ENCODE measurements at places on chromosomes 2 and 18.

DNA sequence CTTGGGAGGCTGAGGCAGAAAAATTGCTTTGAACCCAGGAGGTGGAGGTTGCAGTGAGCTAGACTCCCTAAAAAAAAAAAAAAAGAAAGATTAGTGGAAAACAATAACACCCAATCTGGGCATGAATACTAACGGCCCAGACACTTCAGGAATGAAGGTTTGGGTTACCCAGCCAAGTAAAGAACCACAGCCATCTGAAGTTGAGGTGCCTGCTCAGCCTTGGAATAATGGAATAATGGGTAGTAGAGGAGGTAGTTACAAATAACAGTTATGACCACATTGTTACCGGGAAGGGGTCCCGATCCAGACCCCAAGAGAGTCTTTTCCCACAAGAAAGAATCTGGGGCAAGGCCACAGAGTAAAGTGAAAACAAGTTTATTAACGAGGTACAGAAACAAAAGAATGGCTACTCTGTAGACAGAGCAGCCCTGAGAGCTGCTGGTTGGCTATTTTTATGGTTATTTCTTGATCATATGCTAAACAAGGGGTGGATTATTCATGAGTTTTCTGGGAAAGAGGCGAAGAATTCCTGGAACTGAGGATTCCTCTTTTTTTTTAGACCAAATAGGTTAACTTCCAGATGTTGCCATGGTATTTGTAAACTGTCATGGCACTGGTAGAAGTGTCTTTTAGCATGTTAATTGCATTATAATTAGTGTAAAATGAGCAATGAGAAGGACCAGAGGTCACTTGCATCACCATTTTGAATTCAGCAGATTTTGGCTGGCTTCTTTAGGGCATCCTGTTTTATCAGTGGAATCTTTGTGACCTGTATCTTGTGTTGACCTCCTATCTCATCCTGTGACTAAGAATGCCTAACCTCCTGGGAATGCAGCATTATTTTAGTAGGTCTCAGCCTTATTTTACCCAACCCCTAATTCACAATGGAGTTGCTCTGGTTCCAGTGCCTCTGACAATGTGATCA is 96.2 kb upstream of the HAAO start:
- no peak for DNase-seq

DNA sequence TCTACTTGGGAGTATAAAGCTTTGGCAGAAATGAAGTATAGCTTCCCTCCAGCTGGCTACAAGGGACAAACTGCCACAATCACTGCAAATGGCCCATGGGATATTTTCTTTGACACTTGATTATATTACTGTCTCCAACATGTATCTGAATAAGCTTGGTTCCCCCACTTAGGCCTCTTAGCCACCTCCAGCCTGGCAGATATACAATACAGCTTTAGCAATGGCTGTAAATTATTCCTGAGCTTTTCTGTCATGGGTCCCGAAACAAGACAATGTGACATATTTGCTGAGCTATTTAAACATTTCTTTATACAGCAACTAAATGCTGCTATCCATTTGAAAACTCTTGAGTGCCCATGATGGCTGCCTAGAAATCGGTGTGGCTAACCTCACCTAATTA is 406.2 kb downstream of the SUCLG1 start:
- DNase-seq = no peak

DNA sequence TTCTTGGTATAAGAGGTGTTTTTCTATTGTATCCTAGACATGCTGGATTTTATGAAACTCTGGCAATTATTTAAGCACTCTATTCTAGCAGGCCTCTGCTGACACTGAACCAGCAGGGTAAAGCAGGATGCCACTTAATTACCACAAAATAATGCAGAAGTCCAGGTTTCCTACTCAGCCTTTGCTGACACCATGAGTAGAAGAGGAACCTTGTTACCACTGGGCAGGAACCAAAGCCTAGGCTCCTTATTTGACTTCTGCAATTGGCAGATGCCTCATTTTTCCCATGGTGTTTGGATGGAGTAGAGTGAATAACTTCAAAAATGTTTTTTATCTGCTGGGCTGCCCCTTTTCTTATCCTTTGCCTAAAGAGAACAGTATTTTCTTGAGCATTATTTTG is 60.8 kb downstream of the THNSL2 start:
- DNase-seq = no peak

GRCh38 chr2:101854877-101855276 is 136.9 kb upstream of the IL1R2 start:
- no peak for DNase-seq

DNA sequence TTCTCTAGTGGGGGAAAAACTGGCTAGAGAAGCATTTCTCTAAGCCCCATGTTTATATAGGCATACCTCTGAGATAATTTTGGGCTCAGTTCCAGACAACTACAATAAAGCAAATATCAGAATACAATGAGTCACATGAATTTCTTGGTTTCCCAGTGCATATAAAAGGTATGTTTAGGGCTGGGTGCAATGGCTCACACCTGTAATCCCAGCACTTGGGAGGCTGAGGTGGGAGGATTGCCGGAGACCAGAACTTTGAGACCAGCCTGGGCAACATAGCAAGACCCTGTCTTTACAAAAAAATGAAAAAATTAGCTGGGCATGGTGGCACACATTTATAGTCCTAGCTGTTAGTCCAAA is 22.2 kb downstream of the TSN start:
- no peak for DNase-seq

GRCh38 chr2:197294260-197294659 is 16.3 kb downstream of the ANKRD44 start:
- no peak for DNase-seq

GRCh38 chr2:163943403-163944346 is 207.9 kb upstream of the FIGN start:
- no peak for DNase-seq

- no peak for DNase-seq
These were observed 20.0 kb upstream of the MEIS1 start for GRCh38 chr2:66414896-66415295.

- no peak for DNase-seq
These were observed 31.2 kb downstream of the VSNL1 start for GRCh38 chr2:17571681-17572080.

DNA sequence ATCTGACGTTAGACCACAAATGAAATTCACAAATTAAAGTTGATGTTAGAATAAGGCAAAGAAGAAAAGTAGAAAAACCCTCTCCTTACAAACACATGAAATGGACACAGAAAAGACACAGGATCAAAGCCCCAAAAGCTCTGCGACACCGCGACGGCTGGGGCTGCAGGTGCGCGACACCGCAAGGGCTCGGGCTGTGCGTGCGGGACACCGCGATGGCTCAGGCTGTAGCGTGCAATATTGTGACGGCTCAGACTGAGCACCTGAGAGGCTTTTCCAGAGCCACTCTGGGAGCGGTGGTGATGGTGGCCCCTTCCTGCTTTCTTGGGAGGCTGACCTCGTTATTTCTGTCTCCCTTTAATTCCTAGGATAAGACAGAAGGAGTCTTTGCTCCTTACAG is 256.9 kb downstream of the TWIST2 start:
- DNase-seq = no peak

DNA sequence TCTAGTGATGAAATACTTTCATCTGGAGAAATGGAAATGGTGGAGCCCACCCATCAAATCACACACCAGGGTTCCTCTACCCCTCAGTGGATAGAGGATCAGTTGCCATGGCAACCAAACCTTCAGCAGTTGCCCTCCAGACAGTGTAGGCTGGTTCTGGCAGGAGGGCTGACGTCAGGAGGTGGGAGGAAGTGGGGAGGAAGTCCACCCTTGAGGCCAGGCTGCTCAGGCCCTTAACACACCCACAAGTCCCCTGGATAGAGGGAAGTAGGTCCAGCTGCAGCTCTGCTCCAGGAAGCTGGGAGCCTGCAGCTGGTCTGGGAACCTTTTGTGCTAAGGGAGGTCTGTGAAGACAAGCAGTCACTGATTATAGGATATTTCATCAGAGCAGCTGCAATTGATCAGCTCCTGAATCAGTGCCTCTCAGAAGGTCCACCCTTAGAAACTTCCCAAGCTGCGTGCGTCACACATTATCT is 186.6 kb downstream of the MTX2 start:
- DNase-seq = no peak

DNA sequence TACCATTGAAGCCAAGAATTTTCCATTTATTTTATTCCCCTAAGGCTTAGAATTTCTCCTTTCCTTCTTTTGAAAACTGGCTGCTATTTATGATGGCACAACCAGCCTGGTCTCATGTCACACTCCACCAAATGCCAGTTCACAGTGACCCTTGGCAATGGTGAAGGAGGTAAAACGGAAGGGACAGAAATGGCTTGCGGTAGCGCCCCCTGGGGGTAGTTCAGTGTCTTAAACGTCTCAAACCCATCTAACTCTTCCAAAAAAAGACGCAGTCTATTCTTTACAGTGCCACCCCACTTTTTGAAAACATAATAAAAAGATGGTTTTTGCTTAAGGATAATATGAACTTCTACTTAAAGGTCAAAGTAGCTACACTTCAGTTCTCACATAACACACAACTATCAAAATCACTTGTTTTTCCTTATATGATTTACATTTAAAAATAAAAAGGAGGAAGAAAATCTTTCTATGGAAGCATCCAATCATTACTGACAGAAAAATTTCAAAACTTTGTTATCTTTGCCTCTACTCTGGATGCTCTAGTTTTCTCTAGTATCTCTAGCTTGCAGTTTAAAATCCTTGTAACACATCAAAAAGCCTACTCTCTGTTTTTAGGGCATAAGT is 28.0 kb downstream of the PNO1 start:
- peak; percentile 62 for DNase-seq

DNA sequence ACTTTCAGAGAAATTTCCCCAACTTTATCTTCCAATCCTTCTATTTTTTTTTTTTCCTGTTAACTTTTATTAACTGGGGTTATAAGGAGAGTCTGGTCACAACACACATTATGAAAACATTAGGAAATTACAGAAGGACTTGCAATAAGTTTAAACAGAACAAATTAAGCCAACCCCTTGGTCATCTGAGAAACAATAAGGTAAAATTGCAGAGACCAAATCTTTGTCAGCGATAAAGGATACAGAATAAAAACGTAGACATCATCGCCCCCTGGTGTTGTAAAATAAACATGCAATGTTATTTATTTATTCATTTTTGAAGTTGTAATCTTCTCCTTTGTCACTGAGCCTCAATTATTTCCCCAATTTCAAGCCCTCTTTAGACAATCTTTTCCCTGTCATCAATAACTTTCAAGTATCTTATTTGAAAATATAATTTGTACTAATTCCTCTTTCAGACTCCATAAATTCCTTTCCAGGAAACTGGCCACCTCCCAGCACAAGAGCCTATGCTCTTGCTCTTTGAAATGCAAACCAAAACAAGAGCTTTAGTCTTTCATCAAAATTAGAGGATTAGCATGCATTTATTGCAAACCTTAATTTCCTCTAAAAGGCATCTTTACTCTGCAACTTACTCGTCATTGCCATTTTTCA is 19.5 kb downstream of the G6PC2 start:
- no peak for DNase-seq

GRCh38 chr2:64168756-64169155 is 24.5 kb upstream of the PELI1 start:
- DNase-seq = no peak

GRCh38 chr2:220569112-220569897 is 941.9 kb downstream of the SLC4A3 start:
- no peak for DNase-seq

GRCh38 chr2:128791985-128792320 is 473.3 kb upstream of the HS6ST1 start:
- DNase-seq = no peak

GRCh38 chr2:199378948-199379650 is 78.6 kb downstream of the SATB2 start:
- DNase-seq = no peak

DNA sequence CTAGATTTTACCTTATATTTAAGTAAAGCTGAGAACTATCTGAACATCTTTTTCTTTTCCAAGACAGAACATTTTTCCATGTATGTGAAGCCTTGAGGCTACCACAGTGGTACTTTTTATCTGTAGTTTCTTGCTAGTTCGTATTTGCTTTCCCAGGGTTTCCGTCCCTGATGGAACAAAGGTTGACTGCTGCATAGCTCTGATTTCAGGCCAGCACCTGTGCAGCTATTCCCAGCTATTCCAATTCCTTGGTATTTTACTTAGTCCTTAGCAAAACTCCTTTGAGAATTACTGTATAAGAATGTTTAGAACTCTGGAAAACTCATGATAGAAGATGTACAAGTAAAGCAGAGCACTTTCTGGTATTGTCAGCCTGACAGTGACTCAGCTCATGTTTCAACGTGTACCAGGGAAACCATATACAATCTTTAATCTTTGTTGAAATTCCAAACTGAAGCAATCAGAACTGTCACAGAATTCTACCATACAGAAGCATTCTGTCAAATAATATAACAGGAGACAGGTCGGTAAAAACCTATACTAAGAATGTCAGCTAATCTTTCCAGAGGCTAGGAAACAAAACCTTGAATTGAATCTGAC is 162.2 kb downstream of the PKP4 start:
- DNase-seq = no peak

- no peak for DNase-seq
These were observed 317.2 kb upstream of the FIGN start for GRCh38 chr2:164053021-164053420.

GRCh38 chr2:27832396-27832795 is 57.8 kb downstream of the RBKS start:
- no peak for DNase-seq

GRCh38 chr2:227461811-227462461 is 10.0 kb upstream of the AGFG1 start:
- DNase-seq = no peak

GRCh38 chr18:77119851-77120491 is 12.6 kb downstream of the MBP start:
- DNase-seq = no peak

DNA sequence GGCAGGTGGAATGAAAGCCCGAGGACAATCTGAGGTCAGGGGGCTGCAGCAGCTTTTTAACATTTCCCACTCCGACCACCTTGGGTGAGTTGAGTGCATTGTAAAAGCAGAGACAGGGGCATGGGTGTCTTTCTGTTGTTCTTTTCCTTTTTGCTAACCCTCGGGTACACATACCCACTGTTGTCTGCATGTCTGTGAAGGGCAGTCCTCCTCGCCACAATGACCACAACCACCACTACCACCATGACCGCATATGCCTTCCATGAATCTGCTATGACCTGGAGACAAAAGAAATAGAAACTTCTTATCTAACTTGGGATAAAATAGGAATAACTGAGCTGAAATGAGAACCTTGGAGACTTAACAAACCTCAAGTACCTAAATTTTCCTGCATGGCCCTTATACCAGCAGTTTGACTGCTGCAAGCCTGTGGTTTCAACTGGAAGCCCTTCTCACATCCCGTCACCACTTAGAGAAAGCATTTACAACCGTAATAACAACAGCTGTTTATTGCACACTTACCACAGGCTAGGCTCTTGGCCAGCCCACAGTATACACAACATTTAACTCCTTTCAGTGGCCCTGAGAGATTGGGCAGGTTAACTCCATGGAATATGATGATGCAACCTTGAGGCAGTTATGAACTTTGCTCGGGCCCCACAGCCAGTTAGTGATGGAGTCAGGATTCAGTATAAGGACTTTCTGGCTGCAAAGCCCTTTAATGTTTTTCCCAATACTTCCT is 80.3 kb downstream of the GYPC start:
- DNase-seq = no peak

GRCh38 chr18:69664399-69664798 is 263.7 kb downstream of the DOK6 start:
- no peak for DNase-seq

Data from activated CD4-positive, alpha-beta T cell treated with anti-CD3 and anti-CD28 coated beads, Interleukin-2, amount 50 U/mL, for 1 hour (primary cell).